ENCODE measurements at places on chromosomes 3 and 15.

DNA sequence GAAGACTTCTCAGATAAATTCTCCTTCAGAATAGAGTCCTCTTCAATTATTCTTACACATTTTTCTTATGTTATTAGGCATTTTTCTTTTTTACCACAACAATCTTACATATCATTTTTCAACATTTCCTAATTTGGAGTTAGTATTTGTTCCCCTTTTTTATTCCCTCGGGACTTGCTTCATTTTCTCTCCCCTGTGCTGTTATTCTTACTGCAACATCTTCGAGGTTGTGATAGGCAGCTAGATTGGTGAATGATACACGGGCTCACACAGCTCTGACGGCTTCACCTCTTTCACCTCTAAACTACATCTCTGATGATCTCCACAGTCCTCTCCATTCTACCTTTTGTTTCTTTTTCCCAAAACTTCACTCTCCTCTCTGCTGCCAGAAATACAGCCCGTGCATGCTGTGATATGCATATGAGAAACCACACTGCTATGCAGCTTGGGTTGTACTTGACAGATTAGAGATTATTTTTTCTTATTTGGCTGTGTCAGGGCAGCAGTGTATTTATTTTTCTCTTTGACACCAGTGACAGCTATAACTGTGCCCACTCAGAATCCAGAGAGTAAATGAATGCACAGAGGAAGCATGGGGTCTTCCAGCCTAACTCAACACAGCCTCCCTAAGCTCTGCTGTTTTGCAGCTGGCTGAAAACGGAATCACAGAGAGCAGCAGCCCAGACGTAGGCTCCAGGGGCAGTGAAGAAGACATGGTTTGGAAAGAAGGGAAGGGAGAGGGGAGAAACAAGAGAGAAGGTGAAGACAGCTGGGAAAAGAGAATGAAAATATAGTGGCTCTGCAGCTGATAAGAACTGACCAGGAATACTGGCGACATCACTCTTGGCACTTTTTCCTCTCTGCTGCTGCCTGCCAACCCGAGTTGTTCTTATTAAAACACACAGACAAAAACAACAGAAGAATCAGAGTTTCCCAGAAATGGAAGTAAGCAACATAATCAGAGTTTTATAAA lies 61.8 kb downstream of the SLC9A9 start:
- no peak for DNase-seq

- DNase-seq: no peak
Observed at GRCh38 chr3:129010310-129010956, 9.3 kb downstream of the EFCC1 start.

GRCh38 chr3:32237670-32238452 lies 619 bp upstream of the CMTM8 start:
- DNase-seq: no peak

GRCh38 chr3:62371720-62372591 lies 1.4 kb downstream of the FEZF2 start:
- DNase-seq: no peak

DNA sequence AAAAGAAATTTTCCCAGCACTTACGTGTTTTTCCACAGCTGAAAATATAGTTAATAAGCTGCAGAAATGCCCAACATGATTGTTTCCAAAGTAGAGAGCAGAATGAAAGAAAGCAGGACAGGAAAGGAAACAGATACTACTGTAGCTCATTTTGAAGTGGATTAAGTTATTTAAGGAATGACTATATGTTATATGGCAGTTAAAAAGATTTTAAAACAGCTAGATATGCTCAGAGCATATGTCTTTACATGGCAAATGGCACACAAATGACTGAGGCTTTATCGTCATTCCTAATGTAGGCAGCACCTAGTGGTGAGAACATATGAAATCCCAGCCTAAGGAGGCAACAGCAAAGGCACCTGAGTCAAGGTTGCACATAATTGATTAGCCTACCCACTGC lies 106.6 kb upstream of the SEMA6D start:
- DNase-seq: no peak

DNA sequence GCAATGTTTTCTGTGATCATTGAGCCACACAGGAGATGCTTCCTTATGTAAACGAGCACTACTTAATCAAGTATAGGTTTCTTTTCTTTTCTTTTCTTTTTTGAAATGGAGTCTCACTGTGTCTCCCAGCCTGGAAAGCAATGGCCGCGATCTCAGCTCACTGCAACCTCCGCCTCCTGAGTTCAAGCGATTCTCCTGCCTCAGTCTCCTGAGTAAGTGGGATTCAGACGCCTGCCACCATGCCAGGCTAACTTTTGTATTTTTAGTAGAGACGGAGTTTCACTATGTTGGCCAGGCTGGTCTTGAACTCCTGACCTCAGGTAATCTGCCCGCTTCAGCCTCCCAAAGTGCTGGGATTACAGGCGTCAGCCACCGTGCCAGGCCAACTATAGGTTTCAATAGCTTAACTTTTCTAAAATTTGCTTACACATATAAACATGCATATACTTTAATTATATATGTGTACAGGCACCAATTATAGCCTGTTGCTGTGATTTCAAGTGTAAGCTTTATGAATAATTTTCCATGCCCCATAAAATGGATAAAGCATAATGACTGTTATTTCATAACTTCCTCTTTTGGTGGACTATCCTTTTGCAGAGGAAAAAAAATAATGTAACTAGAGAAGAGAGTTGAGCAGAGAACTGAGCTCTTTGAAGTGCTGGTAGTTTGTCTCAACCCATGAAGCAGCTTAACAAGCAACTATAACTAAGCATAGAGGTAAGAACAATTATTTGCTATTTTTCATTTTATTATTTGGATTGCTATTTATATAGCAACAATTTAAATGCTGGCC lies 24.8 kb upstream of the MBNL1 start:
- no peak for DNase-seq

GRCh38 chr15:90660195-90660998 lies 56.7 kb upstream of the BLM start:
- DNase-seq: peak; percentile 28

DNA sequence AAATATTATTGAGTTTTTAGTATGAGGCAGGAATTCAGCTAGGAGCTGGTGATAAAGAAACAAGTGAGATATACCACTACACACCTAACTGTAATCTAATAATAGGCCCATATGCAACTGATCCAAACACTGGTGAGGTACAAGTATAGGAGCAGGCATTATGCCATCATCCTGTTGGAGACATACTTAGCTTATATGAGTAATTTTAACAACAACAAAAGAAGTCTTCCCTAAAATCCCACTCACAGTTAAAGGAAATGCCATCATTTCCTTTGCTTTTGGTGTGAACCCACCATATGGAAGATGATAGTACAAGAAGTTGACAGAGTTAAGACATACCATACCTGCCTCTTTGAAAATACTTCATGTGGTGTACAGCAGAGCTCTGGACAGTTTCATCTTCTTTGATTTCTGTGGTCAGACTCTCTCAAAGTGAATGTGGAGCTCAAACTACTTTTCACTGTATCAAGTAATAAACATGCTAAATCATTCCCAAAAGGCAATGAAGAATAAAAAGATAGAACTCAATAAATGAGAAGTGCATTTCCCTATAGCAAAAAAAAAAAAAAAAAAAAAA lies 85.5 kb downstream of the CD200R1L start:
- DNase-seq: no peak
